ENCODE measurements at places on chromosomes 6 and 20.

- DNase-seq: no peak
Measured at GRCh38 chr6:121399966-121400365, 35.5 kb upstream of the GJA1 start.

DNA sequence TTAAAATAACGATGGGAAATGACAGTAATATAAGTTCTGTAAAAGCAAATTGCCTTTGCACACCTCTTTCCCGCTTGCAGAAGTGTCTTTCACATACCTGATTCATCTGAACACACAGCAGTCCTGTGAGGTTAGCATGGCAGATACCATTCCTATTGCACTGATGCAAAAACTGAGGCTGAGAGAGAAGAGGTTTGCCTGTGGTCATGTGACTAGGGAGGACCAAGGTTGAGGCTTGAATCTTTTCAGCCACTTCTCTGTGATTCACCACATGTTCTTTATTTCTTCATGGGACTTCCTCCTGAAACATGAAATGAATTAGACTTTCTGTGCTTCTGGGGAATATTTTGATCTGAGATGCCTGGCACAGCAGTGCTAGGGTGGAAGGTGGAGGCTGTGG, 92.9 kb downstream of the VEGFA start:
- no peak for DNase-seq

- no peak for DNase-seq
Measured at GRCh38 chr6:51842804-51843378, 244.5 kb downstream of the PKHD1 start.

- DNase-seq: no peak
Measured at GRCh38 chr6:5061152-5061551, 24.0 kb upstream of the PPP1R3G start.

DNA sequence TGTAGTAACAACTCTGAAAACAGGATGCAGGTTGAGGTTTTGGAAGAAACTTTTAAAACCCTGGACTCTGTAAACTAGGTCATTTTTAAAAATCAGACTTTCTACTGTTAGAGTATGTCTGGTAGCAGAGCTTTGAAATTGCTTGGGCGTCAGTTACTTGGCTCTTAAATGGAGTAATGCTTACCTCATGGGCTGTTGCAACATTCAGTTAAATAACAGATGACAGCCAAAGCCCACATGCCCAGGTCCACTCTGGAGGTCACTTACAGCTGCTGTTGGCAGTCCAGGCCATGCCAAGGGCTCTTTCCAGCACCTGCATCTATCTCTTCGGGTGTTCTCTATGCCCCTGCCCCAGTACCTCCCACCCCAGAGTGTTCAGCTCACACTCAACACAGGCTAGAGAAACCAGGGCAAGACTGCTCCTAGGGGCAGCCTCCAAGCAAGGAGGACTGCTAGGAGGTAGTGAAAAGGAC, 96.4 kb downstream of the BANF2 start:
- DNase-seq: no peak

GRCh38 chr6:4806791-4807190, 30.6 kb downstream of the CDYL start:
- DNase-seq: no peak

DNA sequence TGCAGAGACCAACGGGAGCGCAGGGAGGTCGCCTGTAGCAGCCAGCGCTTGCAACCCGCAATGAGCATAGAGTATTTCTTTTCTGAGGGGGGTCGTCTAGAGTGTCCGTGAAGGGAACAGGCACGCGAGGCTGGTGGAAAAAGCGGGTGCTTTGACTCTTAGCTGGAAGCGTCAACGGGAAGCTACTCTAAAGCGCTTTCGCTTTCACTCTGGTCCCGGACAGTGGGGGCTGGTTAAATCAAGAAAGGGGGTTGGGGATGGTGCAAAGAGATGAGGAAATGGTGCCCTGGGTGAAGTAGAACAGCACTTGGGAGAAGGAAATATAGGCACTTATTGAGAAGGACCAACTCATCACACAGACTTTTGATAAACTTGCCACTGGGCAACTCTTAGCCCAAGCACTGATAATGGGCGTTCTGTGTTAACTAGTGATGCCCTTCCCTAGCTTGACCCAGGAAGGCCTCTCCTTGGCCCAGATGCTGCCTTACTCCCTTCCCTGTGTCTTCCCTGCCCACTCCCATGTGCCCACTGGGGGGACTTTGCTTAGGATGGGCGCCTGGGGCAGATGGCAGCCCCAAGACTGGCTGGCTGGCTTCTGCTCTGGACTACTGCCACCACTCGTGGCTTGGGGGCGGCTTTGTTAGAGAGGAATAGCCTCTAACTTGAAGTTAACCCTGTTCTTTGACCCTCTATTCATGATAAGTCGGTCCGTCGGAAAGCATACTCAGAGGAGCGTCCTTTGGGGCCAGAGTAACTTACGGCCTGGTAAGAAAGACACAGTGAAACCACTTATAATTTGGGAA, 585 bp downstream of the PSMB9 start:
- DNase-seq: peak; percentile 76

- DNase-seq: no peak
Measured at GRCh38 chr6:39295611-39296011, 18.6 kb downstream of the KCNK17 start.

DNA sequence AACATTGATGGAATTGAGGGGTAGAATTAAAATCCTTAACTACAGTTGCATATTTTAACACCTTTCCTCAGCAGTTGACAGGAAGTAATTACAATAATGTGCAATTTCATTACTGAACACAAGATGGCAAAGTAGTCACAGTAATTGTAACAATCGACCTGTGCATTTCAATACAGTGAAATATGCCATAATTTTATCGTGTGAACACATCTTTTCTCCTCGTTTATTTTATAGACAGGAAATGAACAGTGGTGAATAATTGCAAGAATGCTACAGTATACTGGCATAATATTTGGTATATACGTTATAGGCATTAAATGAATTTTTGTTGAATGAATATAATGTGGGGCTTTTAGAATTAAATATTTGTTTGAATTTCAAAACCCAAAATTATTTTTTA, 25.0 kb downstream of the CYB5R4 start:
- DNase-seq: peak; percentile 58

DNA sequence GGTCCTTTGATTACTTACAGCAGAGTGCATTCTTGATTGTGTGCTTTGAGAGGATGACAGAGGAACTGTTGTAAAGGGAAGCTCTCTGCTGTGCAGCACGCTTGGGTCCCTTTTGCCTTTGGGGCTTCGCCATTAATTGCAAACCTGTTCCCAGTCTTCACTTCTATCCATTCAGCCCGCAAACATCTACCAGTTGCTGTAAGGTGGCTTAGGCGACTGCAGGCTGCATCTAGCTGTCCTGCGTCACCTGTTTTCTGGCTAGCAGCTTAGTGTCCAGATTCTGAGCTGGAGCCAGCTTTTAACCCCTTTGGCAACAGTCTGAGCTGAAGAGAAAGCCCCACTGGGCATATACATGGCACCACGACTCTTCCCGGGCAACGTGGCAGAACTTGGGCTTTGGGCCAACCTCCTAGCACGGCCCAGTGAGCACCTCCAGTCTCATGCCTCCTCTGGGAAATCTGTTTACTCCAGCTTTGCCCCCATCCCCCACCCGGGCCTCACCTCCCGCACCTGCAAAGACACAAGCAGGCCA, 2.5 kb upstream of the FASTKD5 start:
- DNase-seq: no peak

DNA sequence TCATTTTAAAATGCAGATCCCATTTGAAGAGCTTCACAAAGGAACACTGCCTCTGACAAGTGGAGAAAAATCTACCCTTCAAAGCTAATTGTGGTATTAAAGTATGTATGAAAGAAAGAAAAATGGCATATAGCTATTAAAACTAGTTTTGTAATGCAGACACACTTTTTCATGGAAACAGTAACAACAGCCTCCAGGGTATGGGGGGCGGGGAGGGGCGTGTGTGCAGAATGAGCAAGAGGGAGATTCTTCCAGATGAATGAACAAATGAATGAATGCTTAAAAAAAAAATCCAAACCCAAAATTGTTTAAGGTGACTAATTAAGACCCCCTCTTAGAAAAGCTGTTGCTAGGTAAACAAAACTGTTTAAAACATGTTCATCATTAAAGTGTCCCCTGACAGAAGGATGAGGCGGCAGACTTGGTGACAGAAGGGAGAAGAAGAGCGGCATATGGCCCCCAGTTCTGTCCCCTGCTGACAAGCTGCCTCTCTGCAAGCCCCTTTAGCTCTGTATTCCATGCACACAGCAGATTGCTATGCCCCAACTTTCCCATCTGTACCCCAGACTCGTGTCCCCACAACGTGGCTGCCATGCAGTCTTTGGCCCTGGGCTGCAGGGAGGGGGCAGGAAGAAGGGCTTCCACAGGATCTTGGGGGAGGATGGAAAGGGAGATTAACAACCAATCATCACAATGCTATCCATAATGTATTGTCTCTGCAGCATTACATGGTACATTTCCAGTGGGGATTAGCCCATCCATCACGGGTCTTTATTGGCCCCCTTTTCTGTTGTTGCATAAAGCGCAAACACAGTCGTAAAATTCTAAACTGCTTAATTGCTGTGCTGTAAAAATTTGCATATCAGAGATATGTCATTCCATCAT, 108.4 kb upstream of the OLIG3 start:
- no peak for DNase-seq

GRCh38 chr6:145323646-145324045, 411.7 kb downstream of the EPM2A start:
- DNase-seq: no peak

DNA sequence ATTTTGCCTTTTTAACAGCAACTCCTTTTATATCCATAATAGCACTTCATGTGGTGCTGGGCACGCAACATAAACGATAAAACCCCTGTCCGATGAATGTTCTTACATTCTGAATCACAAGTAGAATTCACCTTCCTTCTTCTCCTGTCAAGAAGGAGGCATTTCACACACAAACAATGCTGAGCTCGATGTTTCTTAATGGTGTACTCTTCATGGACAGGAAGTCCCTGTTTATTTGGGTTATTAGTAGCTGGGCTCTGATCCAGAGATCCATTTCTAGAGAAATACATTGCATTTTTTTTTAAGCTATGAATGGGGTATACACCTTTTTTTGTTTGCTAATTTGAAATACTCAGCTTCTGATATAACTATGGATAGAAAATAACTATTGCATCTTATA, 82.4 kb downstream of the PPP1R3G start:
- DNase-seq: no peak

DNA sequence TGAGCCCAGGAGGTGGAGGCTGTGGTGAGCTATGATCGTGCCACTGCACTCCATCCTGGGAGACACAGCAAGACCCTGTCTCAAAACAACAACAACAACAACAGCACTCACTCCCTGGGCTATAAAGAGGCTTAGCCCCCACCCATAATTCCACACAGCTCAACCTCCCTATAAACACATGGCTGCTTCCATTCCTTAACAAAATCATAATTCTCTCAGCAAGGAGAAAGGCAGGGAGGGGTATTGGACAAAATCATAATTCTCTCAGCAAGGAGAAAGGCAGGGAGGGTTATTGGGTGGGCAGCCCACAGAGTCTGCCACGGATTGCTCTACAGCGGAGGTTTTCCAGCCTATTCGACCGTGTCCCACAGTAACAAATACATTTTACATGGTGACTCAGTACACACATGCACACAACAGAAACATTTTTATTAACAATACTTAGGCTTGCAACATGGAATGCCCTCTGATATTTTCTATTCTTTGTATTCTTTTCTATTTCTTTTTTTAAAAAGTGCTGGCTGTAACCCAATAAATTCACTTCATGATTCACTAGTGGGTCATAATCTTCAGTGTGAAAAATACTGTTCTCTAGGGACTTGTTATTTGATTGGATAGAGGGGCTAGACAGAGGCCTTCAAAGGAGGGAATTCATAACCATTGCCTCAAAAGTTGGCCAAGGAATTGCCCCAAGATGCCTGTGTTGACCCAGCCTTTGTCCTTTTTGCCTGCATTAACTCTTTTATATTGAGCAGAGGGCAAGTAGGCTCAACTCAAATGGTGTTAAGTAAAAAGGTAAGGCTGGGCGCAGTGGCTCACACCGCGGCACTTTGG, 50.6 kb upstream of the ZMYND8 start:
- no peak for DNase-seq

DNA sequence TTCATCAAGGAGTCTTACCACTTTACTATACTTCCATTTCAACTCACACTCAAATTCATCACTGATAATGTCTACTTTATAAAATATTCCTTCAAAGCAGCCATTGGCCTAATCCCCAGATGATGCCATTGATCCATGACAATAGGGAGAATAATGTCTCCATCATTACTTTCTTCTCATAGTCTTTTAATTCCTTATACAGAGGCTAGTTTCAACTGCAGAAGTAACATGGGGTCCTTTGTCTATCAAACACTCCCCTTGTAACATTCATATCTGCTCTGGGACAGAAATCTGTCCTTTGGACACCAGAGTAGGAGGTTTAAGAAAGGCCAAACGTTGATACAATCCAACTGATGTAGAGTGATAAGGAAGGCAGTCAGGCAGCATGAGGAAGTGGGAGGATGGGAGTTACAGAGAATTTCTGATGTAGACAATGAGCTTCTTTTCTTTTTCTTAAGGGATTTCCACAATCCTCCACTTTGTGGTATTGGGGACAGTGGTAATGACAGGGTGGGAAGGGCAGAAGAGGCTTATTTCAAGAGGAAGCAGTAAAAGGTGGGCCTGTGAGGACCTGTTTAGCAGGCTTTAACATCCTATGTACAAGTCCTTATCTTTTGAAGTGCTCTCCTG, 18.9 kb upstream of the HLA-DOA start:
- peak; percentile 43 for DNase-seq

- no peak for DNase-seq
Measured at GRCh38 chr20:37319151-37319671, 26.7 kb upstream of the SRC start.

DNA sequence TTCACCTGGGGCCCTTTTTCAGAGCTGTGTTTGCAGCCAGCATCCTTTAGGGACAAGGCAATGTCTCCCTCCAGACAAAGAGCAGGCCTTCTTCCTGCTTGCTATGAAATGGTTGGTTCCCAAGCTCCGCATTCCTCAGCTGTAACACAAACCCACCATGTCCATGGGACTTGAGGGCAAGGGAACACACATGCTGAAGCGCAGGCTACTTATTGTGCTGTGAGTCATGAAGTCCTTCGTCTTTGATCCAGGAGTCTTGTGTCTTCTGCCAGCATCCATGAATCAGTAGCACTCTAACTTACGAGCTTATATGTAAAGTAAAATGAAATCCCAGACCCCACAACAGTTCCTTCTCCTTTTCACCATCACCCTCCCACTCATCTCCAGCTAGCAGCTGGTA, 59.0 kb downstream of the ANKRD60 start:
- DNase-seq: no peak

Measured in GM12865 (cell line).